ENCODE measurements at places on chromosomes 3 and 15. TPM values are rescaled to one million over a fixed set of nuclear protein-coding genes. Genes with fewer than 3 reads are reported as not detected.

NGLY1 gene
- total RNA-seq: 92.4 TPM

LTF gene
- total RNA-seq: not detected

C2CD4A gene
- total RNA-seq: not detected

HCN4 gene
- not detected for total RNA-seq

NEIL1 gene
- 9.2 TPM for total RNA-seq

SH2D7 gene
- total RNA-seq: not detected

VGLL3 gene
- not detected for total RNA-seq

P3H2 gene
- not detected for total RNA-seq

KBTBD13 gene
- total RNA-seq: not detected

DISP2 gene
- total RNA-seq: 0.52 TPM

NPRL2 gene
- total RNA-seq: 52.8 TPM

All from naive thymus-derived CD8-positive, alpha-beta T cell (primary cell).